ENCODE measurements at places on chromosomes 5 and 9.
A peak's percentile ranks its signal among the peaks of the same experiment; 100 is the strongest.

DNA sequence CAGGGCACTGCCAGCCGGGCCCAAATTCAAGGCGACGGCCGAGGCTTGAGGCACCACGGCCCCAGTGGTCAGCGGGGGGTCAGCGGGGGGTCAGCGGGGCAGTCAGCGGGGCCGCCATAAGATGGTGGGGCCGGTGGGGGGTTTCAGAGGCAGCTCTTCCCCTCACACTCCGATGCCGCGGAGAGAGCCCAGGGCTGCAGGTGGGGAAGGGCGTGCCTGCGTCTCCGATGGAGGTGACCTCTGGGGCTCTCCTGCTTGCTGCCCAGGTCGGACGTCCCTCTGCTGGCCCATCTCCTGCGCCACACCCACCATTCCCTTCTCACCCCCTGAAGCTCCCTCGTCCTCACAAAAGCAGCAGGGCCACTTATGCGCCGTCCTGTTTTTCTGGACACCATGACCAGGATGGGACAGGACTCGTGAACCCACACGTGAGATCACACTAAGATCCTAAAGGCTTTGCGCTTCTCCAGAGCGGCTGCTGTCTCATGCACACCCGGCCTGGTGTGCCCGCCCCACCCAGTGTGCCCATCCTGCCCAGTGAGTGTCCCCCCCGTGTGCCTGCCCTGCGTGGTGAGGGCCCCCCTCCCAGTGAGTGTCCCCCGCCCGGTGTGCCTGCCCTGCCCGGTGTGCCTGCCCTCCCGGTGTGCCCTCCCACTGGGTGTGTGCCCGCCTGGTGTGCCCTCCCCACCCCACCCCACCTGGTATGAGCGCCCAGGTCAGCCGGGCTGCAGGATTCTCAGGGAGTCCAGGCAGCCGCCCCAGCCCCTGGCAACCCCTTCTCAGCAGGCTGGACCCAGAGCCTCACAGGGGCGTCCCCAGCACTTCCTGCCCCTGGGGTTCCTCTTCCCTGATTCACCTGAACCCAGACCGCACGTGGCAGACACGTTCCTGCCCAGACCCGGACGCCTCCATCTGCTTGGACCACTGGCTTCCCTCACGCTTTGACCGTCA, 48.7 kb upstream of the NKD2 start:
- DNase-seq = no peak

DNA sequence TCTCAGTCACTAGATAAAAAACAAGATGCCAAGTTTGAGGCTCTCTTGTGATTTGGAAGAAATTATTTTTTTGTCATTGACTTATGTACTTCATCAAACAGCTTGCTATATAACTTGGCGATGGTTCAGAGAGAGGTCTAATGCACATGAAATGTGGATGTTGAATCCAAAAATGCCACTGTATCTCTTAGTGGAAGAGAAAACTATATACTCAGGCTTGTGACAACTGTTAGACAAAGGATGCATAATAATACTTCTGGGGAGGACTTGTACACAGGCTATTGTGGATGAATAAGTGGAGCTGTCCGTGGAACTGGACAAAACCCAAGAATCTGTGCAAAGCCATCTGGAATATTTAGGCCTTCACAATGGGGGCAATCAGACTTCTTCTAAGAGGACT, 162.9 kb upstream of the NMUR2 start:
- DNase-seq = no peak

DNA sequence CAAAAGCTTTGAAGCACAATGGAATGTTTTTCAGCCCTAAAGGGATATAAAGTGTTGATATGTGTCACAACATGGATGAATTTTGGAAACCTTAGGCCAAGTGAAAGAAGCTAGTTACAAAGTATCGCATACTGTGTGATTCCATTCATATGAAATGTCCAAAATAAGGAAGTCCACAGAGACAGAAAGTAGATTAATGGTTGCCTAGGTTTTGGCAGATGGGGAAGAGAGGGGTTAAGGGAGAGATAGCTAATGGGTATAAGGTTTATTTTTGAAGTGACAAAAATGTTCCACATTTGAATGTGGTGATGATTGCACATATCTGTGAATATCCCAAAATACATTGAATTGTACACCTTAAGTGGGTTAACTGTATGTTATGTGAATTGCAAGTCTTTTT, 57.5 kb upstream of the MCCC2 start:
- no peak for DNase-seq

GRCh38 chr9:128340691-128341434, 536 bp downstream of the SLC27A4 start:
- DNase-seq = no peak

GRCh38 chr5:74639807-74640449, 600 bp downstream of the ENC1 start:
- DNase-seq = no peak

- DNase-seq = no peak
Measured at GRCh38 chr9:136615631-136616306, 46.9 kb upstream of the EGFL7 start.

GRCh38 chr5:119267958-119268386, 87.8 kb upstream of the TNFAIP8 start:
- DNase-seq = peak; percentile 76

GRCh38 chr5:66849803-66850202, 253.6 kb downstream of the MAST4 start:
- no peak for DNase-seq

GRCh38 chr9:13569602-13570067, 290.1 kb upstream of the MPDZ start:
- DNase-seq = no peak

DNA sequence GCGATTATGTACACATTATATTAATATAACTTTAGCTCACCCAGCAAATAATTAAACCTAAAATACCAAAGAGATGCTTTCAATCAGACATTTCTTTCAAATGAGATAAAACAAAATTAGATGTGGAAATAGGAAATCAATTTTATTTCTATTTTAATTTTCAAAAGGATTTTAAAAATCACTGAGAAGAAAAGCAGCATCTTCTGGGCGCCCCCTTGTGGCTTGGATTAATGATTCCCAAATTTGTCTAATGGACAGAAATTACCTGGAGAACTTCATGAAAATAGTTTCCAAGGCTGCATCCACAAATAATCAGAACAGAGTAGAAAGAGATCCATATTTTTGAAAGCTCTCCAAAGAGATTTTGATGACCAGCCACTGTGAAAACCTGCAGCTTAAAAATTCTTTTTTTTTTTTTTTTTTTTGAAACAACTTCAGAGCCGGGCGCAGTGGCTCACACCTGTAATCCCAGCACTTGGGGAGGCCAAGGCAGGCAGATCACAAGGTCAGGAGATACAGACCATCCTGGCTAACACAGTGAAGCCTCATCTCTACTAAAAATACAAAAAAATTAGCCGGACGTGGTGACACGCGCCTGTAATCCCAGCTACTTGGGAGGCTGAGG, 50.9 kb upstream of the CEMIP2 start:
- DNase-seq = no peak

- no peak for DNase-seq
Measured at GRCh38 chr9:94985649-94986048, 259.1 kb downstream of the AOPEP start.

- DNase-seq = no peak
Measured at GRCh38 chr5:97628807-97629206, 445.8 kb upstream of the RIOK2 start.

DNA sequence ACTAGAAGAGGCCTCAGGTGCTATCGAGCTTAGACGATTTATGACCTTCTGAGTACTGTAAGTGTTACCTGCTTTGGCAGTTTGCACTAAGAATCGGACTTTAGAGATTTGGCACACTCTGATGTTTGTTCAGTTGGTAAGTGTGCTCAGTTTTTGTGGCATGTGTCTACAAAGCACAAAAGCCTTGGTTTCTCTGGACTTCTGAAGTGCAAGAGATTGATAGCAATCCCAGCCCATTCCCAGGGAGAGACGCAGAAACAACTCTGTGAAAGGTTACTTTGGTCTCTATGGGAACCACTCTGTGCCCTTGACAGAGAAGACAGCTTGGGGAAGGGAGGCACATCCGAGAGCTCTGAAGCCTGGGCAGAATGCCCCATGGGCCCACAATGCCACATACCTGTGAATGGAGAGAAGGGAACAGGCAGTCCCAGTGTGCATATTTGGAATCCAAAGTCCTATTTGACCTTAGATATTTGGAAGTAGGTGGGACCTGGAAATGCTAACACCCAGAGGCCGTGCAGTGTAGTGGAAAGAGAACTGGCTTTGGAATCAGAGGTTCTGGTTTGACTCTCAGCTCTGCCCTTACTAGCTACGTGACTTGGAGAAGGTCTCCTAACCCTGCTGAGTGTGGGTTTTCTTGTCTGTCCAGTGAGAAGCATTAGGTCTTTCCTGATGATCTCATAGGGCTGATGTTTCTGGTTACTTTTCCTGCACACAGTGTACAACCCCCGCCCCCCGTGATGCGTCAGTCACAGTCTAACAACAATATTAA, 194.3 kb upstream of the VLDLR start:
- peak; percentile 96 for DNase-seq

GRCh38 chr5:74281166-74281565, 359.4 kb downstream of the ENC1 start:
- DNase-seq = no peak

- no peak for DNase-seq
Measured at GRCh38 chr9:137150617-137151457, 11.9 kb downstream of the GRIN1 start.

DNA sequence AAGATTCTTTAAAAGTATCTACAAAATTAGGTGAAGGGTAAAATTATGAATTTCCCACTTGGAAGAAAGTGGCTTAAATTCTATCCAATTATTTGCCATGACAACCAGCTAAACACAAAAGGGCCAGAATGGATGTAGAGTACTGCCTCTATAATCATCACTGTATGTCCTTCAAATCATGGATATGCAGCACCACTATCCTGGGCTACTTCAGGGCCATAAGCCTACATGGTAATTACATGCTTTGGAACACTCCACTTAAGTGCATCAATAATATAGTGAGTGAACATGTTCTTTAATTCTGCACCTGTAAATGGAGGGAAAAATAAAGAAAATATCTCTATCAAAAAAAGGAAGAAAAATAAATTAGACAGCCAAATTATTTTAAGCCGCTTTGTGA, 575.2 kb downstream of the ISL1 start:
- no peak for DNase-seq

GRCh38 chr9:37382161-37382981, 40.1 kb upstream of the GRHPR start:
- no peak for DNase-seq

GRCh38 chr5:35819026-35819425, 37.7 kb upstream of the IL7R start:
- no peak for DNase-seq
